Trophoblast cell (in vitro differentiated cells and primary cell): ENCODE measurements at places on chromosomes 1 and 21.

DNA sequence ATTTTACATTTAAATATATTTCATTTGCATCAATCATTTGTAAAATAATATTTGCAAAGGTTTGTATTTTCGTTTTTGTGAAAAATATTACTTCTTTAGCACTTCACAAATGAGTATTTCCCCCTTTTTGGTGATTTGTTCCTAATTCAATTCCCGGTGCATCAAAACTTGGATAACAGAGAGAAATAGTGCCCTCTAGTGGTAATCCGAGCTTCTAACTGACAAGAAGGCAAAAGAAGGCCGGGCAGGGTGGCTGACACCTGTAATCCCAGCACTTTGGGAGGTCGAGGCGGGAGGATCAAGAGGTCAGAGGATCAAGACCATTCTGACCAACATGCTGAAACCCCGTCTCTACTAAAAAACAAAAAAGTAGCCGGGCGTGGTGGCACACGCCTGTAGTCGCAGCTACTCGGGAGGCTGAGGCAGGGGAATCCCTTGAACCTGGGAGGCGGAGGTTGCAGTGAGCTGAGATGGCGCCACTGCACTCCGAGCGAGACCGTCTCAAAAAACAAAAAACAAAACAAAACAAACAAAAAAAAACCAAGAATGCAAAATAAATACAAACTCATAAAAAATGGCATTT is 137.7 kb downstream of the COL11A1 start:
- peak; percentile 91 for DNase-seq

- DNase-seq: no peak
These were observed 17.3 kb downstream of the WDR47 start for GRCh38 chr1:109024646-109025045.

DNA sequence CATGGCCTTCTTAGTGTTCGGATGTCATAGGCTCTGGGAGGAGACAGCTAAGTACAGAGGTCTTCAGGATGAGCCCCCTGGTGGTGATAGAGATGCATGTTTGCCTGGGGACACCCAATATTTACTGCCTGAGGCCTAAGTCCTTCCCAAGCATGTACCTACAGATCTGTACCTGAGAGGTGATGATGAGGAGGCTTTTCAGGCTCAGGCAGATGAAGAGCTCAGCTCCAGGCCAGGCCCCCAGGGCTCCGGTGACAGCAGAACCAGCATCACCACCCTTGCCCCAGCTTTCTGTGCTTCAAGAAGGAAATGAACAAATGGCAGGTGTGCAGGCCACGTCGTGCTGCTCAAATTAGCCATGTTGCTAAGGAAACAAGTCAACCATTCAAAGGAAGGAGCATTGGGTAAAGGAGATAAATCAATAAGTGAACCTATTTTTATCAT is 21.1 kb downstream of the CACNA1E start:
- peak; percentile 14 for DNase-seq

- no peak for DNase-seq
These were observed 32.7 kb upstream of the ZNF326 start for GRCh38 chr1:89962024-89962741.

DNA sequence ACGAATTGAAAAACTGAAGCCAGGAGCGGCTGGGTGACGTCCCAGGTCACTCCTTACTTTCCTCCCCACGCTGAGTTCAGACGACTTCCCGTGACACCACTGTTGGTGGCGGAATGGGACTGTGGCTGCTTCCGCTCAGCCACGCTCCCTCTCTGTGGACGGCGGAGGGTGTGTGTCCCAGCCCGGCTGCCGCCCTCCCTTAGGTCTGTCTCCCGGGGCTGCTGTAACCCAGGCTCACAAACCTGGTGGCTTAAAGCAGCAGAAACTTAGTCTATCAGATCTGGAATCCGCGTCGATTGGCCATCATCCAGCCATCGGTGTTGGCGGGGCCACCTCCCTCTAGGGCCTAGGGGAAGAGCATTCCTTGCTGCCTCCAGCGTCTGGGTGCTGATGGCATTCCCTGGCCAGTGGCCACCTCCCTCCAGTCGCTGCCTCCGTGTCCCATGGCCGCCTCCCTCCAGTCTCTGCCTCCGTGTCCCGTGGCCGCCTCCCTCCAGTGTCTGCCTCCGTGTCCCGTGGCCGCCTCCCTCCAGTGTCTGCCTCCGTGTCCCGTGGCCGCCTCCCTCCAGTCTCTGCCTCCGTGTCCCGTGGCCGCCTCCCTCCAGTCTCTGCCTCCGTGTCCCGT is 17.5 kb downstream of the TRPM2 start:
- no peak for DNase-seq

DNA sequence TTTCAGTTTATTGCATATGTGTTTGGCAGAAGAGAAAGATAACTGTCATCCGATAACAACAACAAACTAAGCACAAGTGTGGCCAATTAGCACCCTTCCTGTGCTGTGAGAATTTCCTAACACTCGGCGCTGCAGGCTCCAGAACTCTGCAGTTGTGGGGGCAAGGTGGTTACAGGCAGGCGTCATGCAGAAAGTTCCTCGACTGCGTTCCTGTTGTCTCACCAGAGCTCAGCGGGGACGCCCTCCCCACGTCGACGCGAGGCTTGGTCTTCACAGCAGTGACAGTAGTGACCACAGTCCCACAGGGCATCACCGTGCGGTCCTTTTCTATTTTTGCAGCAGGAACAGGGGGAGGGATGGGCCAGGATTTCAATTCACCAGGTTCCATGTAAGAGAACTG is 27.6 kb upstream of the PRDM15 start:
- no peak for DNase-seq

GRCh38 chr1:3049164-3049563 is 19.8 kb upstream of the PRDM16 start:
- no peak for DNase-seq

GRCh38 chr1:86226204-86226603 is 69.6 kb upstream of the COL24A1 start:
- DNase-seq: no peak

DNA sequence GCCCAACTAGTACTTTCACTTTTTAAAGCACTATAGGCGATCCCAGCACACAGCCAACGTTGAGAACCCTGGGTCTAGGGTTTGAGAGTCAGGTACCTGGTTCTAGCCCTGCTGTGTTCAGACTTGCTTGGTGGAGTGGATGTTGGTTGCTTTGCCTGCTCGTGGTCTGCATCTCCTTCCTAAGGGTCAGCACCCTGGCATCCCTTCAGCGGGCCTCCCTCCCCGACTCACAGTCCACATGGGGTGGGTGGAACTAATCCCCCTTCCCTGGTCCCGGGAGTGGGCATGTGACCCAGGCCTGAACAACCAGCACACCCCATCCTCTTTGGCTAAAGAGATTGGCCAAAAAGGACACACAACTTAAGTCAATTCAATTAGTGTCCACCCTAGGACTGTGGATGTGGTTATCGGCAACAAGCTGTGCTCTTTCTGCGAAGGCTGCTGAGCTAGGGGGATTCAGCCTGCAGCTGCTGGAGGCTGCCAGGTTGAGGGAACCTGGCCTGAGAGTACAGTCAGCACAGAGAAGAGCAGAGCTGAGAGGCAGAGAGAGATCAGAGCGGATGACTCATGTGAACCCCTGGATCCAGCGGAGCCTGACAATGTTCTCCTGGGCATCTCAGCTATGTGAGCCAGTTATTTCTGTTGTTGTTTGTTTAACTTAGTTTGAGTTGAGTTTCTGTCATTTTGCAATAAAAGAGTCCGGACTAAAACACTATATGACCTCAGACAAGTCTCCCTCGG is 138.9 kb downstream of the ACTL8 start:
- DNase-seq: no peak

DNA sequence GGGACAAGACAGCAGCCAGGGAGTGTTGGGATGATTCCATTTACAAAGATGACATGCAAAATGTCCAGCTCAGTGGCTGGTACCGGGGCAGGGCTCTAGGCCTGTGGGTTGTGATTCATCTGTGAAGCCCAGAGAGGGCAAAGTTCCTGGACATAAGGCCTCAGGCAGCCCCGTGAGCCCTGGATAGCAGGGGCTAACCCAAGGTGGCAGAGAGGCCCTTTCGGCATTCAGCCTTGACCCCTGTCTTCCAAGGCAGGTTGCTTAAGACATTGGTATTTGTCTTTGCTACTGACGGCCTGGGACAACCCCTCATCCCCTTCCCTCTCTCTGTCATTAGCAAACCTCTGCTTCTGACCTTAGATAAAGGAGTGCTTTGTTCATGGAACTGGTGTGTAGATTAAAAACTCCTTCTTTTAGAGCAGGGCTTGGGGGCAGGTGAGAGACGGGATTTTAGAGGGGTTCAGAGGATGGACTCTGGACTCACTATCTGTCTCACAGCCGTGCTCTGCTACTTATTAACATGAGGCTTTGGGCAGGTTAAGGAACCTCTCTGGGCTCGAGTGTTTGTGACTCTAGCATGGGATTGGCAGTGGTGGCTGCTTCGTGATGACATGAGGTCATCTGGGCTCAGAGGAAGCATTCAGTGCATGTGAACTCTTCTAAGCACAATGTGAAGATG is 36.3 kb downstream of the TMEM51 start:
- peak; percentile 77 for DNase-seq

GRCh38 chr1:203771901-203772301 is 6.9 kb downstream of the LAX1 start:
- no peak for DNase-seq
